Stimulated activated CD4-positive, alpha-beta T cell treated with anti-CD3 and anti-CD28 coated beads, Interleukin-2, amount 100 ng/mL, for 24 hours (primary cell): ENCODE measurements at places on chromosomes 12 and 14.

- peak; percentile 46 for DNase-seq
Observed at GRCh38 chr12:123150275-123150743, 581 bp downstream of the PITPNM2 start.

DNA sequence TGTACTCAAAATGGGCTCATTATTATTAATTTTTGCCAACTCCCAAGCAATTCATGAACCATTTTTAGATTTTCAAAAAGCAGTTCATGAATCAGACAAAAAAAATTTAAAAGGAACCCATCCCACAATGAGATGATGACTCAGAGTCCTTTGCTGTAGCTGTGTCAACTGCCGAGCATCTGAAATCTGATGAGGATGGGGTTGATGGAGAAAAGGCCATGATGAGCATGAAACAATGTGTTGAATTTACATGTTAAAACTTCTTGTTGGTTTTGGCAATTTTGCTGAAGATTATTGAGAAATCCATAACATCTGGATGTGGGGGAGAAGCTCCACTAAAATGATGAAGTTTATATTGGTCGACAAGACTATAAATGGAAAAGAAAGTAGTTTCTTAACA lies 378.0 kb downstream of the FOXG1 start:
- DNase-seq, result no peak

GRCh38 chr12:112741106-112741505 lies 50.4 kb upstream of the RPH3A start:
- DNase-seq, result no peak

DNA sequence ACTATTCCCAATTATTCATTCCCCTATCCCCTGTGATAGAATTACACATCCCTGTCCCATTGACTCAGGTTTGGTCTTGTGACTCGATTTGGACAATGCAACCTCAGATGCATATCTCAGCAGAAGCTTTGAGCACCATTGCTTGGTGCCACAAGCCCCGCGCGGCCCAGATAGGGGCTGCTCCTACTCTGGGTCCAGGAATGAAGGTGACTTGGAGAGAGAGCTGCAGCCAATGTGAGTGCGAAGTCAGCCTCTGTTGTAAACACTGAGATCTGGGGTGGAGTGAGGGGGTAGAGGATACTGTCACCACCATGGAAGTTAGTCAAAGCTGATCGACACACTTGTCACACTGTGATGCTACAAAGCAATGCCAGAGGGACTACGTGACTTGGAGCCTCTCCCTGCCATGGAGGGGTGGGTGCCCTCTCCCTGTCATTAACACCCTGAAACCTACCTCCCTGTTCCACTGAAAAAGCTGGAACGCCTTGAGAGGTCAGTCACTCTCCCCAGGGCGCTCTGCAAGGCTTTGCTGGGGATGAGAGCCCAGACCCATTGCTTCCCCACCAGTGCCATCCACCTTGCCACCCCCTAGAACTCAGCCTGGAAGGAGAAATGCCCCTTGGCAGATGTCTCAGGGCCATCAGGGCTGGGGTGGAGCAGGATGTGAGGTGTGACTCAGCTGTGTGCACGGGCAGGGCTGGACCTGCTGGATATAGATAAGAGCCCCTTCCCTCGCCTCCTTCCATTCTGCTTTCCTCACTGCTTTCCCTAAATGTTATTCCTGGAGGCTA lies 6.6 kb upstream of the PLEK2 start:
- no peak for DNase-seq

DNA sequence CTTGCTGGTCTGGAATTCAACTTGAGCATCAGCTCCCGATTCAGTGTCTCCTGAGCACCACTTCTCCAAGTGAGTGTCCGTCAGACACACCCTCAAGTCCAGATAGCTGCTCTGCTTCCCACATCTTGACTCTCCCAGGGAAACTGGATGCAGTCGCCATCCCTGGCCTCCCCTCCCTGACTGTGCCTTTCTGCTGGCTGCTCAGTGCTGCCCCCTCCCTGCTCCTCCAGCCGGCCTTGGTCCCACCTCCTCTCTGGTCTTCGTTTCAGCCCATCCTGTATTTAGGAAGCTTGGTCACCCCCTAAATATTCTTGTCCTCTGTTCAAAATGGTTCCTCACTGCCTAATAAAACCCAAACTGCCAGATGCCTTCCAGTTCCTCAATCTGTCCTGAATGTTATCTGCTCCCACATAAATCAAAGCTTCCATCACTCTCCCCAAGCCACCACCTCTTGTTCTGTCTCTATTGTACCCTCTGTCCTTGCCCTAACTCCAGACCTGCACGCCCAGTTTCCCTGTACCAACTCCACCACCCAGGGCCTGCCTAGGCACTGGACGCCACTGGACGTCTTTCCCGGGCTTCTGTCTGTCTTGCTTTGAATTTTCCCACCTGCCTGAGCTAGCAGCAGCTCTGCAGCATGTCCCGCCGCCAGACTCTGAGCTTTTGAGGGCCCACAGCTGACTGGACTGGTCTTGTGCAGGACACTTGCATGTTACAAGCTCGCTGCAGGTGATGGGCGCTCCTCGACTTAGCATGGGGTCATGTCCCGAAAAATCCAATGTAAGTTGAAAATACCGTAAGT lies 33.8 kb downstream of the CCDC92 start:
- peak; percentile 24 for DNase-seq

DNA sequence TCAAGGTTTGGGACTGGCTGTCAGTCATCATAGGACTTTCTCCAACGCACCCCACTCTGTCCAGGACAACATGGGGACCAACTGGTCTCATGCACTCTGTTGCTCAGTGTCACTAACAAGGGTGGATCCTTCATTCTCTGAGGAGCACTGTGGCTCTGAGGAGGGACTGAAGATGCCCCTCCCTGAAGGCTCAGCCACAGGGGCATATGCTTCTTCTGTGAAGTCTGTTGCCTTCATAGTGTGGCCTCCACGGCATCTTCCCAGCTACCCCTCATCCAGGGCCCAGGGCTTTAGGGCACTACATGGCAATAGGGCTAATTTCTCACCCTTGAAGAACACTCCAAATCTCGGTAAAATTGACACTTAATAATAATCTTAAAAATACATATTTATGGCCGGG lies 14.3 kb upstream of the IFI27L2 start:
- DNase-seq, result no peak

DNA sequence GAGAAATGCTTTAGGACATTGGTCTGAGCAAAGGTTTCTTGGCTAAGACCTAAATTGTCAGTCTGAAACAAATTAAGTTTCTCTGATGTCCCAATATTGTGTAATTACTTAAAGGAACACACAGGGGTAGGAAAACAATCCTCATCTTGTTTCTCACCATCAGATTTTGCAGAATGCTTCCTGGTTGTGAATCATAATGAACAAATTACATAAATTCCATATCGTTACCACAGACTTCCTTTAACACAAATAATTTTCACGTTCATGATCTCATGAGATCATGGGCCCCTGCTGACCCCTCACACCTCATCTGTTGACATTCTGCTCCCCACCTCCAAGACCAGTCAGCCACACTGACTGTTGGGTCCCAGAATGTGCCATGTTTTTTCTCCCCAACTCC lies 194.1 kb downstream of the MON2 start:
- DNase-seq, result no peak

DNA sequence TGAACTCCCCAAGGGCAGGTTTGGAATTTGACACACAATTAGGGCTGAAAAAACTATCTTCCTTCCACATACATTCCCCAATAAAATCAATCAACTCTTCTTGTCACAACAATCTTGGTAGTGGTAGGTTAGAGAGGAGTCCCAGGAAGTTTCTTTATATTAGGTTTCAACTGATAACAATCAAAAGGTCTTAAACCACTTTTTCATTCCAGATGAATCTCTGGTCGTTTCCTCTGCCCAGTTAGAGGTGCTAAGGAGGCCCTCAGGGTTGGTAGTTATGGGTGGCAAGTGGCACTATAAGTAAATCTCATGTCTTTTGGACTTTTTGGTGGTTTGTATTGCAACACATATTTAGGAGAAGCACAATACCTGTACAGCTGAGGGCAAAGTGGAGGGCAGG lies 1.7 kb upstream of the SLC38A2 start:
- DNase-seq, result no peak

GRCh38 chr12:23614280-23614679 lies 335.2 kb downstream of the SOX5 start:
- no peak for DNase-seq

GRCh38 chr12:57523706-57524614 lies 1.3 kb downstream of the MBD6 start:
- no peak for DNase-seq

- no peak for DNase-seq
Observed at GRCh38 chr14:37900561-37900960, 305.1 kb downstream of the TTC6 start.

DNA sequence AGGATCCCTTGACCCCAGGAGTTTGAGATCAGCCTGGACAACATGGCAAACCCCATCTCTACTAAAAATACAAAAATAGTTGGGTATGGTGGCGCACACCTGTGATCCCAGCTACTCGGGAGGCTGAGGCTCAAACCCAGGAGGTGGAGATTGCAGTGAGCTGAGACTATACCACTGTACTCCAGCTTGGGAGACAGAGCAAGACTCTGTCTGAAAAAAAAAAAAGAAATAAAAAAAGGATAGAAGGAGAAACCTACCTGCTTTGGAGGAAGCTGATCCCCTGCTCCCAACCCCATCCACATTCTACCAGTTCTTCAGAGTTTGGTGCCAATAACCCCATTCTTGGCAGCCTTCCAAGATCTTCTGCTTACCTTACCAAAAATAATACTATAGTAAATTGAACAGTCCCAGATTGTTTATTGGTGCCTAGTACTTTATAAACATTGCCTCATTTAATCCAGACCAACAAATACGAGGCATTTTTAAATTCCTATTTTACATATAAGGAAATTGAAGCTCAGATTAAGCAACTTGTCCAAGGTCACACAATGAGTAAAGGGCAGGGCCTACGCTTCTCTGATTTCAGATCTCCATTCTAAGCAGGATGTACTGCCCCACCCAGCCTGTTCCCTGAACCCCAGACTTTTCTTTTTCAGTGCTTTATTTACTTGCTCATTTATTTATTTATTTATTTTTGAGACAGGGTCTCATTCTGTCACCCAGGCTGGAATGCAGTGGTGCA lies 33.2 kb upstream of the FAM222A start:
- DNase-seq, result no peak

DNA sequence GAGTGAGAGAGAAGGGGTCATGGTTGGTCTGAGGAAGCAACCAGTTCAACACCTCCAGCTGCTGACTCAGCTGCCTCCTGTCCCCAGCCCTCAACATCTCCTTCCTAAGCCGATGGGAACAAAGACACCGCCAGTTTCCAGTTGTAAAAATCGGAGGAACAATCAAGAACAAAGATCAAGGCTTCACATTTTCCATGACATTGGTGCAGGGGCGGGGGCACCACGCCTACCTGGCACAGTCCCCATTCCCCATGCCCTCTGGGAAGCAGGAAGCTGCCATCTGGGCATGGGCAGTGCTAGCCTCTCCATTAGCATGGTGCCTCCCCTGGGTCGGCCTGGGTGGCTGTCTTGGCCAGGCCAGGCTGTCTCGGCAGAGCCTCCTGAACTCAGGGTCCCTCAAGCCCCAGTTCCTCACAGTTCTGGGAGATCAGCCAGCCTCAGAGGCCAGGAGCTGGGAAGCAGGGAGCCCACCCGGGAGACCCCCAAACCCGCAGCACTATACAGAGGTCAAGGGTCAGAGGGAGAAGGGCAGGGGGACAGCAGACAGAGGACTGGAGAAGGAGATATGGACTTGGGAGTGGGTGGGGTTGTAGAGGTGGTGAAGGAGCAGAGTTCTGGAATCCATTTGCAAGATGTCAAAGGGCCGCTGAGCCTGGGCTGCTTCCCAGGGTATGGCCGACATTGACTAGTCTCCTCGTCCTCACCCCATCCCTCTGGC lies 19.6 kb upstream of the TMEM106C start:
- no peak for DNase-seq

DNA sequence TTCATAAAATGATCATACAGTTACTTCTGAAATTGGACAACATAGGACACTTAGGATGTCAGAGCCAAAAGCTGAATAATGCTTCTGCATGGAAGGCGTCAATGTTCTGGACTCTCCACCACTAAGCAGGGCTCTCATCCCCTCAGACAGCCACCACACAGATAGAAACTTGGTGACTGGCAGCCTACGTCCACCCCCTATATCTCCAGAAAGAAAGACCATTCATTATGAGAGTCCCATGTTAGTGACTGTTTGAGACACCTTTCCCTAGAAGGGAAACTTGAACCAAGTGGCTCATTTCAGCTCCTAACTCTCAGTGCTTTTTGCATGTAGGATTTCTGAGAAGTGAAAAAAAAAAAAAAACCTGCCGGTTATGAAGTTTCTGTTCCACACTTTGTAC lies 251.0 kb upstream of the FKBP4 start:
- no peak for DNase-seq

DNA sequence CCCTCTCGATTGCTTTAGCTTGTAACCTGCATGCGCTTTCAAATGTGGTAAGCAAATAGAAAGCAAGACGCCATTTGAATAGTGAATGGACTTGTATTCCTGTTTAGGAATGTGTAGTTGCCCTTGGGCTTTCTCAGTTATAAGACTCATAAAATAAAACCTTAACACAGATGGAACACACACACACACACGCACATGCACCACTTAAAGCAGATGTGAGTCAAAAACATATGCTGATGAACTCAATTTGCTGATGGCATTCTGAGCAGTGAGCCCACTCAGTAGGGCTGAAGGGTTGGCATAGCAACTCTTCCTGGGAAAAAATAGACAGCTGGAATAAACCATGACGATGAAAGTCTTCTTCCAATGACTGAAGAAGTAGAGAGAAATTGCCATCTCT lies 360.5 kb downstream of the APAF1 start:
- DNase-seq, result no peak
